ENCODE measurements at places on chromosomes 13 and 19. TPM values are rescaled to one million over a fixed set of nuclear protein-coding genes. Genes with fewer than 3 reads are reported as not detected.
A peak's percentile ranks its signal among the peaks of the same experiment; 100 is the strongest.

GRCh38 chr19:9782338-9782737 is 13.8 kb upstream of the ZNF846 start:
- DNase-seq = no peak

Gene S1PR2
- total RNA-seq = 8.3 TPM

Gene RANBP3
- total RNA-seq = 76.1 TPM

GRCh38 chr13:47859165-47859564 is 141.9 kb downstream of the SUCLA2 start:
- no peak for DNase-seq

DNA sequence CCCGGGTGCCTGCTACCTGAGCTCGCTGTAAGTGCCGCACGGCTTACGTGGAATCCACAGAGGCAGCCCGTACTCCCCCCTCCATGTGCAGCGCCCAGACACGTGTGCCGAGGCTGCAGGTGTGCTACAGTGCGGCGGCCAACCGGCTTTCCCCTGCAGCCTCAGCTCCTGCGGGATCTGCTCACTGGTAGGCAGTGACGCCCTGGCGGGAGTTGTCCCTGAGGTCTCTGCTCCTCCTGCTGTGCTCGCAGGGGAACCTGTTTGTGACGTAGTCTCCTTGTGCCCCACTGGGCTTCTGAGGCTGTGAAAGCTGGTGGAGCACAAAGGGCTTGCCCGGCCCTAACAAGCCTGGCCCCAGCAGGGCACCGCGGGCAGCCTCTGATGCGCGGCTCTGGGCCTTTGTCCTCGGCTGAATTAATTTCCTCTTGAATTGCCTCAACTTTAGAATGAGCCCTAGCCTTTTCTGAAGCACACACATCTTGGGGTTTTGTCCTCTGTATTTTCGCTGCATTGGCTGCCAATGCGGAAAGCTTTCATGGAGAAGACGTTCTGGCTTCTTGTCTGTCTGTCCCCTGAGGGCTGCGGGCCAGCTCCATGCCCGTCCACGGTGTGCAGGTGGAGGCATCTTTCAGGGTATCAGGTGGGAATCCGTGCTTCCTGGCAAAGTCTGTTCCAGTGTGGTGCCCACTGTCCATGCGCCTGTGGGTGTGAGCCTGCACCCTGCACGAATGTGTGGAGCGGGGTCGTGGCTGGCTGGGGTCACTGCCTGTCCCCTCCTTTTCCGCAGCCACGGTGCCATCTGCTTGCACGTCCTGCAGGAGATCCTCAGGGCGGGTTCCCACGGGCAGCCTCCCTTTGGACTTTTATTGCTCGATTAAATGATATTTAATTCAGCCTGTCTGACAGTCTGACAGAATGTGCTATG is 77.3 kb upstream of the MCF2L start:
- DNase-seq = no peak

GRCh38 chr13:87089391-87089790 is 581.8 kb upstream of the SLITRK5 start:
- no peak for DNase-seq

Gene ZNF471
- 2.8 TPM for total RNA-seq

Gene FBN3
- total RNA-seq = 0.04 TPM

GRCh38 chr19:13813147-13813546 is 17.9 kb downstream of the ZSWIM4 start:
- DNase-seq = no peak

- no peak for DNase-seq
Measured at GRCh38 chr19:33442706-33443105, 69.2 kb downstream of the CEBPG start.

Gene APOC4
- not detected for total RNA-seq

- no peak for DNase-seq
Measured at GRCh38 chr19:43504426-43505185, at the start of gene PHLDB3. Gene PHLDB3, minus strand, starts transcription at chr19:43504746. Its CDS starts 628 bp downstream, at chr19:43504118.

Gene FBXL12
- 25.2 TPM for total RNA-seq

Gene ZNF841
- 8.4 TPM for total RNA-seq

Gene ELANE
- total RNA-seq = 0.67 TPM

DNA sequence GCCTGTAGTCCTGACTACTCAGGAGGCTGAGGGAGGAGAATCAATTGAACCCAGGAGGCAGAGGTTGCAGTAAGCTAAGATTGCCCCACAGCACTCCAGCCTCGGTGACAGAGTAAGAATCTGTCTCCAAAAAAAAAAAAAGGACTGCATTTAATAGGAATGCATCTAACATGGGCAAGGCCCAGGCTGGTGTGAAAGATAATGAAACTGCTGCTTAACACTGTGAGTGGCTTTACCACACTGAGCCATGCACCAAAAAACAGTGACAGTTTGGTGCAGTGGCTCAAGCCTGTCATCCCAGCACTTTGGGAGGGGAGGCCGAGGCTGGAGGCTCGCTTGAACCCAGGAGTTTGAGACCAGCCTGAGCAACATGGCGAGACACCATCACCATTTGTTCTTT is 8.6 kb downstream of the GTF2F1 start:
- DNase-seq = no peak

DNA sequence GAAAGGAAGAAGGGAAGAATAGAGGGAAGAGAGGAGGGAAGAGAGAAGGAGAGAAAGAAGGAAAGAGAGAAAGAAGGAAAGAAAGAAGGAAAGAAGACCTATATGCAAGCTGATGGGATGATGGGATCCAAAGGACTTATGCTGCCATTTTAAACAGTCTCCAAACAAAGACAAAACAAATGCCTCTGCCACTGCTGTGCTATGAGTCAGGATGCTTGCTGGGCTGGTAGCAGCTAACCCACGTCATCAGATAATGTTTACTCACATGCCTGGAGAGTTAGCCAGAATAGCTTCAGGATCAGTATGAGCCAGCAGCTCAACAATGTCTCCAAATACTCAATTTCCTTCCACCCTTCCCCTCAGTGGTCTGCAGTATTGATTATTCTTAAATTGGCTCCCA is 12.0 kb upstream of the ZNF274 start:
- no peak for DNase-seq

Gene NAPSA
- total RNA-seq = 1.7 TPM

DNA sequence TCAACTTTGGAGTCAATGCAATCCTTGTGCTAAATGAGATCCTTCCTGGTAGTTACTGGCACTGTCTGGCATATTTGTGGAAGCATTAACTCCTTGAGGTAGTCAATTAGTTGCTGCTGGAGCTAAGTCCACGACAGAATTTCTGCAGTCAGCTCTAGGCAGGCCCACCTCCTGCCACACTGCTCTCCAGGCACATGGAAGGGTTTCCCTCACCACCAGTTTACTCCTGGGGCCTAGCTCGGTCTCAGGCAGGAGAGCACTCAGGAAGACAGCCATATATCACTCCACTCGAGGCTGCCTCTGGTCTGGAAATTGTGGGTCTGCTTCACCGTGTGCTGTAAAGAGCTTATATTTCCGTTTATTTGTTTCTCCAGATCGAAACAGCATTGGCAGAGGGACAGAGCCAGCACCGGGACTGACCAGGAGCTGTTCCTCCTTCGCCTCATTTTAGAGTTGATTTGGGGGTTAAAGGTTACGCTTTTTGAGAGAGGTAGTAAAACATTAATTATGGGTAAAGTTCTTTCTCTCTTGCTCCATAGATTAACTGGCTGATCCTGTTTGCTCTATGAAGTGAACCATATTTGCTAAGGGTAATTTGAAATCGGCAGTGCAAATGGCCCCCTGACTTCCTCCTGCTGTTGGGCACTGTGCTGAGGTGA is 20.6 kb upstream of the GTF3A start:
- no peak for DNase-seq

Gene TMPRSS9
- total RNA-seq = not detected

- DNase-seq = no peak
Measured at GRCh38 chr13:103022336-103022735, 43.9 kb downstream of the SLC10A2 start.

DNA sequence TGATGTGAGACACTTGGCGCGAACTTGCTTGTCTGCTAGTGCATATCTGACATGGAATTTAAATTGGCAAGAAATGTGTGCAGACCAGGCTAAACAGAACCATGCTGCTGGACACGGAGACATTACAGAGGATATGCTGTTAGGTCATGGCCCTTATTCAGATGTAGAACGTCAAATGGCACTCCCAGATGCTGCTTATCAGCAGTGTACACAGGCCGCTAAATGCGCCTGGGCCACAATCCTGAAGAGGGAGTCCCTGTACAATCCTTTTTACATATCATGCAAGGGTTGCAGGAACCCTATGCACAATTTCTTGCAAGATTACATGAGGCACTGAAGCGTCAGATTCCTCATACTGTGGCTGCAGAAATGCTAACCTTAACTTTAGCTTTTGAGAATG is 9.3 kb downstream of the ZNF350 start:
- DNase-seq = no peak

GRCh38 chr13:26041444-26041843 is 10.4 kb downstream of the SHISA2 start:
- no peak for DNase-seq

GRCh38 chr13:29449726-29450125 is 145.8 kb downstream of the SLC7A1 start:
- no peak for DNase-seq

- DNase-seq = no peak
Measured at GRCh38 chr13:54018485-54018884, 989.9 kb downstream of the OLFM4 start.

Gene ZSCAN4
- not detected for total RNA-seq

DNA sequence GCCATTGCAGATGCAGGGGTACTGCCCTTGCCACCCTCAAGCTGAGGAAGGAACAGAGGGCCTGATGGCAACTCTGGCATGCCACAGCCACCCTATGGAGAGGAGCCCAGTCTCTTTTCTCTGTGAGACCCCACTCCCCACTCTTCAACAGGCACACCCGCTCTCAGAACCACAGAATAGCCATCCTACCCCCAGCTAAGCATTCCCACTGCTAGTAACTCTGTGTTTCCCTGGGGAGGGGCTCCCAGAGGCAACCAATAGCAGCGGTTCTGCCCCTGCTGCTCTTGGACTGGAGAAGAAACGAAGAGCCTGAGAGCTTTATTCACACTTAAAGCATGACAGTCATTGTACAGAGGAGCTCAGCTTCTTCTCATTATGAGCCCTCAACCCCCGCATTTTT is 49.3 kb downstream of the UBL3 start:
- DNase-seq = no peak

GRCh38 chr19:10763828-10764339 is 46.0 kb downstream of the DNM2 start:
- DNase-seq = no peak

DNA sequence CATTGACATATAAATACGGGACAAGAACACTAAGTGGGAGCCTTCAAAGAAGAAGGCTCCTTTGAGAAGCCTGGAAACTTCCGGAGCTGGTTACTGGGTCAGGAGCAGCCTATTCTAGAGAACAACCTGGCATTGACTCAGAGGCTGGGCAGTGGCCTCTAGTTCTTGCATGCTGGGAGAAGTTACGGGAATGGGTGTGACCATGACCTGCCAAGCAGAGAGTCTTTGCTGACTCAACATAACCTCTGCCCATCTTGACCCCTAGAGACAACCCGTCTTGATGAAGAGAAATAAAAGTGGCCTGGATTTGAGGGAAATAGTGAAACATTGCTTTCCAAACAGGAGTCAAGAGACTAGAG is 21.0 kb downstream of the STARD13 start:
- DNase-seq = no peak

- no peak for DNase-seq
Measured at GRCh38 chr13:70580825-70581224, 472.6 kb upstream of the KLHL1 start.

GRCh38 chr13:42148538-42148937 is 100.1 kb downstream of the DGKH start:
- DNase-seq = no peak

DNA sequence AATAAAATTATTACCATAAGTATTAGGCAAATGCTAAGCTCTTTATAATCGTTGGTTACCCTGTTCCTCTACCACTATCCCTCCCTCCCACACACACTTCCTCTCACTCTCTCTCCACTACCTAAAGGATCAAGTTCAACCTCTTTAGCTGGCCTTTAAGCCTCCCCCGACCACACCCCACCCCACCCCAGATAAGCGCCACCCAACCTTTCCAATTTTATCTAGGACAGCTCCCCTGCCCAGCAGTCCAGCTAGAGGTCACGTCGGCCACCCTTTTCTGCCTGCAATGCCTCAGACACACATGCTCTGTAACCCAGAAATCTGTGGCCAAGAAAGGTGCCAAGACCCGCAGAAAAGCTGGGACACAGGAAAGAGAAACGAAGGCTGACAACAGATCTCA is 1.1 kb downstream of the LYPD4 start:
- DNase-seq = no peak

Gene ZNF793
- 7.7 TPM for total RNA-seq

Gene LIG1
- 17.6 TPM for total RNA-seq

DNA sequence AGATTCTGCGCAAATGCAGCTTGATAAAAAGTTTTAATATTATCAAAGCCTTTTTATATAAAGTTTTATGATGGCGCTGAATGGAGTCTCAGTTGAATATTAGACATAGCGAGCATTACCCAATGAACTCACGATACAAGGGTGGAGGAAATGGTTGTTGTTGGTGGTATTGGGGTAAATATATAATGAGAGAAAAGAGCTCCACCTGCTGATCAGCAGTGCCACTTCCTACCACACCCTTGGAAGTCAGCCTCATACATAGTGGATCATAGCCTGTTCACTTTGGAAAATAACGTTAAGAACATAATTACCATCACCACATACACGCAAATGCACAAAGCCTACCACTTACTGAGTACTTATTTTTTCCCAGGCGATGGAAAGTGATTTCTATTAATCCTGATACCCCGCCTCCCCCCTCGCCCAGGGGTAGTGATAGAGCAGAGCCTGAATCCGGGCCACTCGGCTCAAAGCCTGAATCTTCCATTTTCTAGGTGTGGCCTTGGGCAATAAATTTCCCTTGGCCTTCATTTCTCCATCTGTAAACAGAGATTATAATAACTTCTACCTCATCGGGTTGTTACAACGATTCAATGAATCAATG is 358.3 kb downstream of the KLF5 start:
- no peak for DNase-seq

- no peak for DNase-seq
Measured at GRCh38 chr13:77335543-77335942, 8.6 kb upstream of the MYCBP2 start.

Gene EDNRB
- total RNA-seq = 0.75 TPM

- peak; percentile 90 for DNase-seq
Measured at GRCh38 chr19:4694211-4694987, 24.3 kb upstream of the MYDGF start.

GRCh38 chr13:90760639-90761038 is 586.8 kb upstream of the MIR17HG start:
- no peak for DNase-seq

Data from kidney epithelial cell (primary cell).